ENCODE measurements at places on chromosomes 12 and 14. TPM values are rescaled to one million over a fixed set of nuclear protein-coding genes. Genes with fewer than 3 reads are reported as not detected.

Gene LUM
- total RNA-seq: 0.29 TPM

Gene TAS2R46
- 0.17 TPM for total RNA-seq

Gene FOXN4
- total RNA-seq: not detected

Gene GLIPR1L1
- total RNA-seq: not detected

Gene DDN
- total RNA-seq: 0.29 TPM
